ENCODE measurements at places on chromosomes 16 and 17.

- DNase-seq = no peak
Measured at GRCh38 chr16:35687781-35688180, 2228.4 kb downstream of the TP53TG3F start.

DNA sequence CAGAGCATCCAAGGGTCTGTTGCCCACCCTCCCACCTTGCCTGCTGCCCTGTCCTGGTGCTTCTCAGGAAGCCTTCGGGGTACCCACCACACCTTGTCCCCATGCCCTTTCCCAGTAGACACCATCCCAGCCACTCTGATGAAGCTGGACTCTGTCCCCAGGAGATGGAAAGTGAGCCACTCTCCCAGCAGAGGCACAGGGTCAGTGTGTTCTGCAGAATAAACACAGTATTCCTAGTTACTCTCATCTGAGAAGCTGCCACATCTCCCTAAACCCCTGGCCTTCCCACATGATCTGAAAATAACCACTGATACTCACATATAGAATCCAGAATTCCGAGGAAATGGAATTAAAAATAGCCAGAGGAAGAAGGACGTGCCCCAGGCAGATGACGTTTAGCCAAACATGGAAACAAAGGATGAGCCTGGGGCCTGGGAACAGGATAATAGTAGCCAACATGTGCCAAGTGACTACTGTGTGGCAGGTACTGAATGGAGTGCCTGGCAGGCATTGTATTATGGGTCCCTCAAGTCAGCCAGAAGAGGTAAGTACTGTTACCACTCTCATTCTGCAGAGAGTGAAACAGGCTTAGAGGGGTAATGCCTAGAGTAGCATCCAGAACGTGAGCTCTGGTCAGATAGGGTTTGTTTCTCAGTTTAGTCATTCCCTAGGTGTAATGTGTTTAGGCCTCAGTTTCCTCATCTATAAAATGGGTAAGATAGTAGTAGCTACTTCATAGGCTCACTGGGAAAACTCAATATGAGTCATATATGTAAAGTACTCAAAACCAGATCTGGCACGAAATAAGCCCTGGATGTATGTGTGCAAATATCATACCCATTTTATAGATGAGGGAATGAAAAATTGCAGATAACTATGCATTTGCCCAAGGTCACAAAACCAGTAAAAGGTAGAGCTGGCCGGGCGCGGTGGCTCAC, 20.8 kb upstream of the PEMT start:
- no peak for DNase-seq

DNA sequence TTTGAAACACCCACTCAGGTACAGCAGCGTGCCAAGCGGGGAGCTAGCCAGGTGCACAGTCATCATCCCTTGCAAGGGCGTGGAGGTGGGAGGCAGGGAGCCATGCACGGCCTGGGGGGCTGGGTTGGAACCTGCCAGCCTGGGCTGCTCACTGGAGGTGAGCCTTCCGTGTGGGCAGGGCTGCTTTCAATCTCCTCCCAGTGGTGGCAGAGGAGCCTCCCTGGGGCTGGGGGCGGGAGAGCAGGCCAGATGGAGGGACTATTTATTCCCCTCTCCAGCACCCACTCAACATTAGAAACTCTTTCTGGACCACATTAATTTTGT, 90.3 kb downstream of the KATNIP start:
- DNase-seq = no peak

GRCh38 chr17:75932852-75933251, 8.0 kb downstream of the FBF1 start:
- no peak for DNase-seq

DNA sequence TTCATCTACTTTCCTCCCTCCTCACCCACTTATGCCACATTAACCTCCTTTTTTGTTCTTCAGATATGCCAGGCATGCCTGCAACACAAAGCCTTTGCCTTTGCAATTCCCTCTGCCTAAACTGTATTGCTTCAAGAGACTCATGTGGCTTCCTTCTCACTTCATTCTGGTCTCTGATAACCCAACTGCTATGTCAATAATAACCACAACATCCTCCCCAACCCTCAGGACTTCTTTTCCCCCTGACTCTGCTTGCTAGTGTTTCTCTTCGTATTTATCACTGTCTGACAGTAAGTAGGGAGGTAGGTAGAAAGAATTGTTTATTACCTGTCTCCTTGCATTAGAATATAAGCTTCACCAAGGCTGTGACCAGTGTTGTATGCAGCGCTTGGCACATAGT, 22.4 kb downstream of the RBL2 start:
- DNase-seq = no peak

DNA sequence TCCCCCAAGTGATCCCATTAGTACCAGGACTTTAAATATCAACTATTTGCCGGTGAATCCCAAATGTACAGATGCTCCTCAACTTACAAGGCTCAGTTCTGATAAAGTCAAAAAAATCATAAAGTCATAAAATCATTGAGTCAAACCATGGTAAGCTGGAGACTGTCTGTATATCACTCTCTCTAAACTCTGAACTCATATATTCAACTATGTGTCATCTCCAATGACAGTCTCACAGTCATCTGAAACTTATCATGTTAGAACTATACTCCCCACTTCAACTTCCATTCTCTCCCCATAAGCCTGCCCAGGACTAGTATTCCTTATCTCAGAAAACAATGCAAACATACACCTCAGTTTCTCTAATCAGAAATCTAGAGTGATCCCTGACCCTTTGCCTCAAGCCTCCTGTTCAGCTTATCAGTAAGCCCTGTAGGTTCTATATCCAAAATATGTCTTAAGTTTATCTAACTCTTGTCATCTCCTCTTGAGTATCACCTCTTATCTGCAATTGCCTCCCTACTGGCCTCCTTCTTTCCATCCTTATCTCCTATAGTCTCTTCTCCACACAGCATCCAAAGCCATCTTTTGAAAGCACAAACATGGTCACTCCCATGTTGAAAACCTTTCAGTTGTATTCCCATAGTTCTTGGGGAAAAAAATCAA, 55.0 kb downstream of the SSH2 start:
- DNase-seq = no peak

GRCh38 chr16:76857402-76857801, 333.6 kb upstream of the MON1B start:
- DNase-seq = no peak

DNA sequence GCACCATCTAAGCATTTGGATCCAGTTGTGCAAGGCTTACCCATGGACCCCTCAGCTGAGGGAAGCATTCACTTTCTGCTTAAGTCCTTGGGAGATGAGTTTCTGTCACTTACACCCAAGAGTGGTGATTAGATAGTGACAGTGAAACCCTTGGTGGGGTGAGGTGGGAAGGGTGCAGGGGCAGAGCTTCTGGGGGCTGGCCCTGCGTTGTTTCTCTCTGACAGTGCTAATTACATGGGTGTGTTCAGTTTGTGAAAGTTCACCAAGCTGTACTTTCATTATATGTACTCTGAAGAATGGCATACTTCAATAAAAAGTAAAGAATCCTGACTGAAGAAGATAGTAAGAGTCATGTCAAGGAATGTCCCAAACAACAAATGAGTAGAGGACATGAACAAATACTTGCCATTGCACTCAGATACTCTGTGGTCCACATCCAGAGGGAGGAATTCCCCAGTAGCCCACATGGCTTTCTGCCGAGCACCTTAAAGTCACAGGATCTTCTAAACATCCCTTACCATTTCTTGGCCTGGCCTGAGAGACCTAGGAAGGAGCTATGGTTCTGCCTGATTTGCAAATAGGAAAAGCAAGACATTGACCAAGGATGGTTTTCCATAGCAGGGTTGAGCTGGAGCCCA, 8.4 kb downstream of the CHST6 start:
- DNase-seq = no peak

GRCh38 chr17:6427279-6427781, 7.6 kb downstream of the AIPL1 start:
- peak; percentile 41 for DNase-seq

- no peak for DNase-seq
Measured at GRCh38 chr17:31788571-31788946, 70.5 kb downstream of the COPRS start.

GRCh38 chr17:538181-538973, 176.3 kb downstream of the VPS53 start:
- DNase-seq = no peak

GRCh38 chr17:40564195-40564882, 933 bp downstream of the CCR7 start:
- DNase-seq = no peak

DNA sequence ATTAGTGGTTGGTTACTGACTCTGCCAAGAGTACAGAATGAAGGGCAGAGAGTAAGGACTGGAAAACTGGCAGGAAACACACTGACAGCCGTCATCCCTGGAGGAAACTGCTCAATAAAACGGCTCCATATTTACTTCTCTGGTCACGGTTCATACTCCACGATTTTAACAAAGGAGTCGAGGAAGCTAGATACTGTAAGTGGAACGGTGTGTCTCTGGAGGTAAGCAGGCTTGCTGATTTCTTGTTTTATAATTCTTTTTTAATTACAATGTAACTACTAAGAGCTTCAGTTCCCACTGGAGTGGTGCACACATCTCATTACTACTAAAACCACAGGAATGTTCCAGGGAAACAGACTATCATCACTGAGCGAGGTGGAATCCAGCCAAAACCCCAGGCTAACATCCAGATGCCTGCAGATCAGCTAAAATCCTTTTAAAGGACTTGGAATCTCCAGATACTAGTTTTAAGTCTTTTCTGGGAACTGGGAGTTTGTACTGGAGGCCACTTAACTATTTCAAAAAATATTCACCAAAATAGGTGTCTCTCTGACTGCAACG, 17.8 kb downstream of the SERPINF1 start:
- peak; percentile 98 for DNase-seq

- DNase-seq = no peak
Measured at GRCh38 chr16:52544703-52545102, 2.2 kb downstream of the TOX3 start.

DNA sequence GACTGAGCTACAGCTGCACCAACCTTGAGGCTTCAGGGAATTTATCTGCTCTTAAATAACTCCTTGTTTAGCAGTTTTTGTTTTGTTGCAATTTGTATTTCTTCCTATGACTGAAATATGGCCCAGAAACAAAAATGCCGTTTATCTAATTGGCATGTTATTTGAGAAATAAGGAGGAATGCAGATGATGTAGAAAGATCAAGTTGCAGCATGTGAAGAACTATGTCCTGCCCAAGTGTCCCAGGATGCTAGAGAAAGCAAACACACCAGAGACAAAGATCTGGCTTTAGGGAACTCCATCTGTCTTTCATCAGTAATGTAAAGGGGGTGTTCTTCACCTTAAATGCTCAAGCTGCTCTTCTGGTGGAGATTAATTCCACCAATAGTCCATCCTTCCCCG, 29.7 kb downstream of the USP31 start:
- DNase-seq = no peak

- DNase-seq = no peak
Measured at GRCh38 chr17:28216528-28216927, 102.5 kb upstream of the TMEM97 start.

DNA sequence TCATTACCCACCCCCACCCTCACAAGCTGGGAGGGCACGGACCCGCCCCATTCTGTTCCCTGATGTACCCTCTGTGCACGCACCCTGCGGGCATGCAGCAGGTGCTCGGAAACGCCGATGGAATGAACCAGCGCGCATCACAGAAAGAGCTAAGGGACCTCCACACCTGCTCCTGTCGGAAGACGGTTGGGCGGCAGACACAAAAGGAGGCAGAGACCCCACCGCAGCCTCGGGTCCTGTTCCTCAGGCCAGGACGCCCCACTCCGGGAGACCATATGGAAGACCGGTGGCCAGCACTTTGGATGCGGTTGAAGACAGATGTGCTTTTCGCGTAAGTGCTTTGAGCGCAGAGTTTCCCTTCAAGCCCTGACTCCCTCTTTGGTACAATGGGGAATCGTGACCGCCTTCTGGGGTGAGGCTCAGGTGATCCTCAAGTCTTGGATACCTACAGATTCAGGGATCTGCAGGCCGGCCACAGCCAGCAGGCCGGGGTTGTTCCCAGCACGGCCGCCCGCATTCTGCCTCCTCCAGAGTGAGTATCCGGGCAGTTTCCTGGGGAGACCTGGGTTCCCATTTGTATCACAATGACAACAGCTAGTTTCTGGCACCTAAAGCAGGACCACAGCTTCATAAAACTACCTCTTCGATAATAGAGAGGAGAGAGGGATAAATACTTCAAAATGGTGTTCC, 123.1 kb downstream of the FOXL1 start:
- DNase-seq = no peak

- DNase-seq = no peak
Measured at GRCh38 chr17:77543801-77544200, 403.0 kb downstream of the SEC14L1 start.

DNA sequence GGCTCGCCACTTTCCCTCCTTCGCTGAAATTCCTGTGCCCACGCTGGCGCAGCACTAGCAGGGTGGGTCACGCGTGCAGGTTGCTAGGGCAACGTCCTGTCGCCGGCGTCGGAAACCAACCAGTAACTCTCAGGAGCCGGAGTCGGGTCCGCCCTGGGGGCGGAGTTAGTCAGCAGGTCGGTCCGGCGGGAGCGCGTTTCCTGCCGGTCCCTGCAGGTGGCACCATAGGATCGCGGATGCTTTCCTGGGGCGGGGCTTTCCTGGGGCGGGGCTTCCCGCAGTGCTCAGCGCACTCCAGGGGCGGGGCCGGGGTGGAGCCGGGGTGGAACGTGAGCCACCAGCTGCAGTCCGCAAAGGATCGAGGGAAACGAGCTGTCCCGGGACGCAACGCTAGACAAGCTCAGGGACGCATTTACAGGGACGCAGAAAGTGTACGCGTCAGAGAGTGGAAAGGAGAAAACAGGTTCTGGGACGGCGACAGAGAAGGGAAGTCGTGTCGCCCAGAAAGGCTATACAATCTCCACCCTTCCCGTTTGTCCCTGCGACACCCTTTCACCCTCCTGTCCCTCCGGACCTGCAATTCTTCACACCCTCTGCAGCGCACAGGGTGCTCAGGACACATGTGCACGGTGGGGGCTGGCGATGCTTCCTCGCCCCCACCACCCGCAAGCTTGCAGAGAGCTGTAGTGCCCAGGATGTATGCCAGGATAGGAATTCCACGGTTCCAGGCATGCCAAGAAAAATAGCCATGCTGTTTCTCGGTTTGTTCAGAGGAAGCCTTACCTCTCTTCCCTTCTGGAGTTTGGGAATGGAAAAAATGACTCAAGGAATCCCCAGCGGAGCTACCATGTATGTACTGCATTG, 12.3 kb downstream of the COPZ2 start:
- peak; percentile 88 for DNase-seq

GRCh38 chr16:88494335-88495154, 41.5 kb downstream of the ZFPM1 start:
- no peak for DNase-seq

DNA sequence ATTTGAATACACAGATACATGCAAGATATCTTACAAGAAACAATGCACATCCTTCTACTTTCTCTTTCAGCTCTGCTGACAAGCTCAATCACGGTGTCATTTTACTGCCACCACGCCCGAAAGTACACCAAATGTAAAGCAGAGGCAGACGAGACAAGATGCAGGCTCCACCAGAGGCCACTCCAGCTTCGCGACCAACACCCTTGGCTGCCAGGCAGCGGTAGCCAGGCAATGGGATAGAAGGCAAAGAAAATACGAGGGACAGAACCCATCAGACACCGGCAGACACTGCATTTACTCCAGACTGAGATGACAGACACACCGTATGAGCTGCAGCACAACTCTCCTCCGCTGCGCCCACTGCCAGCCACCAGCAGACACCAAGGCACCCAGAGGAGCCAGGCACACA, 41.0 kb downstream of the USP22 start:
- no peak for DNase-seq

Measured in astrocyte of the cerebellum (primary cell).